NCI-H1930 (cell line): ENCODE measurements at places on chromosomes 5 and 9.

GRCh38 chr5:76154009-76154690 lies 71.0 kb downstream of the SV2C start:
- DNase-seq: no peak

- no peak for DNase-seq
These were observed 11.8 kb downstream of the RBM18 start for GRCh38 chr9:122252796-122253195.

- DNase-seq: no peak
These were observed 1123.8 kb upstream of the CDH6 start for GRCh38 chr5:30069441-30070263.

GRCh38 chr5:131488463-131488862 lies 146.6 kb downstream of the RAPGEF6 start:
- no peak for DNase-seq

DNA sequence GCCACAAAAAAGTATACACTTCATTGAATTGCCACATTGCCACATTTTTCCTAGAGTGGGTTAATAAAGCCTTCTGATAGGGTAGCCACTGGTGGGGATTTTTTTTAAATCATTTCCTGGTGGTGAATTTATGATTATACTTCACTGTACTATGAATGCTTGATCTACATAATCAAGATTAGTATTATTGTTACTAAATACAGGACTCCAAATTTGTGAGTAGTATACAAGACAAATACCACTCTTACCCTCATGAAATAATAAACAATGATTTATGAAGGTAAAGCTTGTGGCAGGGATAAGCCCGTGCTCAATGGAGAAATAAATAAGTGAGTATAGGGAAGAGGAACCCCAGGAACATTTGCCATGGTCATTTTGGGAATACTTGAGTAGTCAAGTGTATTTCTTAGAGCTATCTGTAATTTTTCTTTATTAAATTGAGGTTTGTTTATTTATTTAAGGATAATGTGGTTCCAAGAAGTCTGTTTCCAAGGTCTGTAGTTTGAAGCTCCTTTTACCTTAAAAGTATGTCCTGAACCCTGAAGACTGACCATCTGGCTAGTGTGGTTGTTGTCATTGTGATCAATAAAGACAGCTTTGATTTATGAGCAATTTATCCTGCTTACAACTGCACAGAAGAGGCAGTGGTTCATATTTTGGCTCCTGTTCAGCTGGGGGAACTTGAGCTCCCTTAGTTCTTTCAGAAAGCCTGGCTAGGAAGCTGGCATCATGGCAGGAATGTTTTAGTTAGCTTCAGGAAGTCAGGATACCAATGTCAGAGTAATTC lies 118.6 kb downstream of the ZSWIM6 start:
- DNase-seq: no peak

GRCh38 chr5:95712347-95712958 lies 18.7 kb upstream of the RHOBTB3 start:
- no peak for DNase-seq
